Thoracic aorta (tissue), 2 donors: ENCODE measurements at places on chromosomes 5 and 9. TPM values are rescaled to one million over a fixed set of nuclear protein-coding genes. Genes with fewer than 3 reads are reported as not detected.

- H3K4me1 ChIP-seq = no peaks in the 10 kb centered on the region
- no peak overlapping the region for H3K27ac ChIP-seq
- no peak overlapping the region for H3K4me3 ChIP-seq
- no peak for DNase-seq
- no peaks in the 10 kb centered on the region for H3K36me3 ChIP-seq
- H3K27me3 ChIP-seq = no peaks in the 10 kb centered on the region
Measured at GRCh38 chr5:43335681-43336080, 22.5 kb upstream of the HMGCS1 start.

Gene TAF11L10
- total RNA-seq = not detected

DNA sequence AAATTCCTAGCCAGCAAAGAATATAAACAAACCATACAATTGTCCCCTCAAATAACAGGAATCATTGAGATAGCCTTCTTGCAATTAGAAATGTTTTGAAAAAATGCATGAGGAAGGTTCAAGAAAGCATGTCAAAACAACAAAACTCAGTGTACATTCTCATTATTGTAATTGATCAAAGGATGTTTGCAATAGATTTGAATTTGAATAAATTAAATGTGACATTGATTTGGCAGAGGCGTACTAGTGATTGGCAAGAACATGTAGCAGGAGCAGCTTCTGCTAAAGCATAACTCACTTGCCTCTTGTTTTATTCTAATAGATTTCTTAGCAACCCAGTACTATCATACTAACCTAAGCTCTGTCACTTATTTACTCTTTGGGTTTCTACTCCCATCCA is 19.9 kb downstream of the SMIM15 start:
- no peak overlapping the region for H3K27ac ChIP-seq
- H3K4me1 ChIP-seq = no peaks in the 10 kb centered on the region
- no peak overlapping the region for H3K4me3 ChIP-seq
- no peaks in the 10 kb centered on the region for H3K36me3 ChIP-seq
- H3K27me3 ChIP-seq = no peaks in the 10 kb centered on the region

Gene DBN1
- 132 TPM for total RNA-seq

Gene OR2V2
- total RNA-seq = not detected

DNA sequence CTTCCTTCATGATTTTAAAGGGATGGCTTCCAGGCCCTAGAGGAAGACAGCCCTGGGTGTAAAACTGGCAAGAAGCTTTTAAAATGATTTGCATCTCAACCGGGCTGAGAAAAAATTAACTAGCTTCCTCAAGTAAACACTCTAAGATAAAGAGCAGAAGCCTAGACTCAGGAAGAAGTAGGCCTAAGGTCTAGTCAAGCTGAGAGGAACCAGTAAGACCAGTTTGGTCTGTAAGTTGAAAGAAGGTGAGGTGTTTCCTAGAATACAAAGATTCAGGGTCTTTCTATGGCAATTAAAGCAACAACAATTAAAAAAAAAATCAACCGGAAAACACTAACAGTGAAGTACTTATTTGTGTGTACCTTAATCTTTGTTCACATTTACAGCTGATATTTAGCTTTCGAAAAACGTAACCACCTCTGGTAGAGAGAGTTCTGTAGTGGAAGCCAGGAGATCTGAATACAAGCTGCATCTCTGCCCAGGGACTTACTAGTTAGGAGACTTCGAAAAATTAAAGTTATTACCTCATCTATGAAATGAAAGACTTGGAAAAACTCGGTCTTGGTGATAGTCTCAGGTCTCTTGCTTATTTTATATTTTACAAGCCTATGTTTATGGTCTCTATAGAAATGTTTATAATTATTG is 75.7 kb downstream of the TUSC1 start:
- no peaks in the 10 kb centered on the region for H3K36me3 ChIP-seq
- no peak for DNase-seq
- no peak overlapping the region for H3K27ac ChIP-seq
- H3K27me3 ChIP-seq = no peaks in the 10 kb centered on the region
- H3K4me1 ChIP-seq = no peaks in the 10 kb centered on the region

DNA sequence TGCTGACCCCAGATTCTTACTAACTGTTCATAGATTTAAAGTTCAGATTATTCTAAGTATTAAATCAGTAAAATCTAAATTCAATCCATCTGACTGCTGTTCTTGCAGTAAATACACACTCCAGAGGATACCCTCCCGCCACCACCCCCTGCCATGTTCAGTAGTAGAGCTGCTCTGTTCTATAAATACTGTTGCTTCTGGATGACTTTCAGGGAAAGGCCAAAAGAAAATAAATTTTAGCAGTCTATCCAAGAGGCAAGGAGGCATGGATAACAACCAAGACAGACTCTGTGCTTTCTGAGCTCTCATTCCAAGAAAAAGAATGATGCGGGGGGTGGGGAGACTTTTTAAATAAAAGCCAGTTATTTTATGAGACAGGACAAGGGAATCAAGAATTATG is 115.1 kb downstream of the ADAMTS6 start:
- peak overlapping the region; percentile 52 for H3K27ac ChIP-seq
- DNase-seq = no peak
- peaks cover 30% of the 10 kb centered on the region for H3K4me1 ChIP-seq
- no peaks in the 10 kb centered on the region for H3K36me3 ChIP-seq

Gene ADAMTSL1
- total RNA-seq = 61.4 TPM

Gene GOLM1
- 20.4 TPM for total RNA-seq

Gene CDKN2A
- total RNA-seq = 10.3 TPM

GRCh38 chr9:135887021-135887507 is 20.3 kb downstream of the CAMSAP1 start:
- DNase-seq = peak; percentile 35
- H3K4me3 ChIP-seq = peak overlapping the region; percentile 20
- H3K27me3 ChIP-seq = no peaks in the 10 kb centered on the region
- peak overlapping the region; percentile 7 for H3K27ac ChIP-seq
- H3K36me3 ChIP-seq = no peaks in the 10 kb centered on the region
- peaks cover 16% of the 10 kb centered on the region for H3K4me1 ChIP-seq

Gene C5orf58
- total RNA-seq = not detected

GRCh38 chr9:124764774-124765438 is 6.2 kb downstream of the NR6A1 start:
- H3K4me3 ChIP-seq = no peak overlapping the region
- peaks cover 22% of the 10 kb centered on the region for H3K27me3 ChIP-seq
- no peaks in the 10 kb centered on the region for H3K36me3 ChIP-seq
- DNase-seq = no peak

Gene IL7R
- total RNA-seq = 12.7 TPM

GRCh38 chr9:127422133-127422782 is 1.9 kb upstream of the ZNF79 start:
- DNase-seq = no peak
- no peaks in the 10 kb centered on the region for H3K27me3 ChIP-seq
- no peaks in the 10 kb centered on the region for H3K36me3 ChIP-seq
- H3K4me3 ChIP-seq = no peak overlapping the region
- H3K27ac ChIP-seq = no peak overlapping the region

DNA sequence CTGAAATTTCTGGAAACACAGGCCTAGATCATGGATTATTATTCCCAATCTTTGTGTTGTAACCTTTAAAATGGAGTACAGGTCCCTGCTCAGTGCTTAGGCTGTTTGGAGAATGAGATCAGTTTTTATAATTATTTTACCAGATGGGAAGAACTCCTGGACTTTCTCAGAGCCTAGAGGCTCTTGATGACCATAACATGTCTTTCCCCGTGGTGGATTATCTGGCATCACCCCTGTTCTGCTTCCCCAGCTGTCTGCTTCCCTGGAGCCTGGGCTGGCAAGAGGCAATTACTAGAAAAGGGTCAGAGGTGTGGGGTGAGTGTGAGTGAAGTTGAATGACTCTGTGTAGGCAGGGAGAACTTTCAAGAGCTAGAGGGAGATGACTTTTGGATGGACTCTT is 143.0 kb downstream of the CARTPT start:
- DNase-seq = no peak
- peaks cover 13% of the 10 kb centered on the region for H3K4me1 ChIP-seq
- no peak overlapping the region for H3K4me3 ChIP-seq
- no peak overlapping the region for H3K27ac ChIP-seq

DNA sequence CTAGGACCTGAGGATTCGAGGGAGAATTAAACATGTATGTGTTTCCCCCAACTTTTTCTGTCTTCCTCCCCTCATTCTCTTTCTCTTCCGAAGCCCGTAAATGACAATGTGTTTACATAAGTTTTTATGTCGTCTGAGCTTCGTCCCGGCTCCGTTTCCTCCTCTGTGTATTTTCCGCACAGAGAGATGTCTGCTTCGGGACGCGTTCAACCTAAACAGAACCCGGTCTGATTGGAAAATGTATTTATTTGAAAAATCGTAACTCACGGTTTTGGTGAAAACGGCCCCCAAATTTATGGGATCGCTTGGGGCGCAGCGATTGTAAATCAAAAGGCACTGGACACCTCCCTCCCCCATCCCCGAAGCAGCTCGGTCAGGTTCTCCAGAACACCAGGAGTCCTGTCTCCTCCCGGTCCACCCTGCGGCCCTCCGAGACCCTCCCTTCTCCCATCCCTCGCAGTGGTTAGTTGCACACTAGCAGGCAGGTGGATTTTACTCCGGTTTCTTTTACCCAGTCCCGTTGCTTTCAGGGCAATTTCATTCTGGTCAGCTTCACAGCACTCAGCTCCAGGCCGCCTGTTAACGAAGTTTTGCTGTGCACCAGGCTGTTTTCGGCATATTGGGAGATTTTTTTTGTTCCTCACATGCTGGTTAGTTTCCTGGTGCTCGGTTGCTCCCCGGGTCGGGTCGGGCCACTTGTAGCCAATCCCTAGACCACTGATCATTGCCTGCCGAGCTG is 5.8 kb upstream of the HAND1 start:
- peaks cover 1% of the 10 kb centered on the region for H3K4me1 ChIP-seq
- no peak overlapping the region for H3K27ac ChIP-seq
- H3K4me3 ChIP-seq = no peak overlapping the region
- no peak for DNase-seq
- peaks cover 73% of the 10 kb centered on the region for H3K27me3 ChIP-seq

- no peaks in the 10 kb centered on the region for H3K27me3 ChIP-seq
- no peaks in the 10 kb centered on the region for H3K4me1 ChIP-seq
- H3K4me3 ChIP-seq = no peak overlapping the region
- DNase-seq = no peak
- no peaks in the 10 kb centered on the region for H3K36me3 ChIP-seq
Measured at GRCh38 chr5:165627548-165628170, 2122.2 kb downstream of the MAT2B start.

Gene ASS1
- total RNA-seq = 65.4 TPM

Gene SWI5
- total RNA-seq = 12.0 TPM

- H3K36me3 ChIP-seq = no peaks in the 10 kb centered on the region
- no peaks in the 10 kb centered on the region for H3K4me1 ChIP-seq
- no peak for DNase-seq
- H3K27ac ChIP-seq = no peak overlapping the region
- no peak overlapping the region for H3K4me3 ChIP-seq
- no peaks in the 10 kb centered on the region for H3K27me3 ChIP-seq
Measured at GRCh38 chr5:113038714-113039113, 62.1 kb downstream of the DCP2 start.

Gene SLC1A1
- total RNA-seq = 7.3 TPM

Gene CSF1R
- total RNA-seq = 98.6 TPM

DNA sequence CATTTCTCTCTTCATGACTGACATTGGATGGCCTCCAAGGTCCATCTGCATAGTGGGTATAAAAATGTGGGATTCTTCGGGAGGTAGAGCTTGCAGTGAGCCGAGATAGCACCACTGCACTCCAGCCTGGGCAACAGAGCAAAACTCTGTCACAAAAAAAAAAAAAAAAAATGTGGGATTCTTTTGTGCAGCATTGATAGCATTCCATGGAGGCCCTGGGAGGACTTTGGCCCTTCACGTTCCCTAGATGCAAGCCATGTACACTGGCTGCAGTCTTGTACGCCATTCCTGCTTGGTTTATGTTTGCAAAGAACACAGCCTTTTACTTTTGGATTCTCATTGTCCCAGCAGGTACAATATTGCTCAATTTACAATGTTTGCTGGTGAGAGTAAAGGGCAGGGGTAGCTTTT is 157.8 kb downstream of the SLCO4C1 start:
- H3K27me3 ChIP-seq = no peaks in the 10 kb centered on the region
- DNase-seq = no peak
- H3K4me3 ChIP-seq = no peak overlapping the region
- H3K4me1 ChIP-seq = no peaks in the 10 kb centered on the region
- no peak overlapping the region for H3K27ac ChIP-seq

Gene LRRC14B
- not detected for total RNA-seq

Gene OR1Q1
- not detected for total RNA-seq

GRCh38 chr9:137423514-137424291 is 510 bp downstream of the NOXA1 start:
- DNase-seq = no peak
- H3K36me3 ChIP-seq = no peaks in the 10 kb centered on the region
- peak overlapping the region; percentile 96 for H3K4me3 ChIP-seq
- H3K4me1 ChIP-seq = peaks cover 21% of the 10 kb centered on the region

DNA sequence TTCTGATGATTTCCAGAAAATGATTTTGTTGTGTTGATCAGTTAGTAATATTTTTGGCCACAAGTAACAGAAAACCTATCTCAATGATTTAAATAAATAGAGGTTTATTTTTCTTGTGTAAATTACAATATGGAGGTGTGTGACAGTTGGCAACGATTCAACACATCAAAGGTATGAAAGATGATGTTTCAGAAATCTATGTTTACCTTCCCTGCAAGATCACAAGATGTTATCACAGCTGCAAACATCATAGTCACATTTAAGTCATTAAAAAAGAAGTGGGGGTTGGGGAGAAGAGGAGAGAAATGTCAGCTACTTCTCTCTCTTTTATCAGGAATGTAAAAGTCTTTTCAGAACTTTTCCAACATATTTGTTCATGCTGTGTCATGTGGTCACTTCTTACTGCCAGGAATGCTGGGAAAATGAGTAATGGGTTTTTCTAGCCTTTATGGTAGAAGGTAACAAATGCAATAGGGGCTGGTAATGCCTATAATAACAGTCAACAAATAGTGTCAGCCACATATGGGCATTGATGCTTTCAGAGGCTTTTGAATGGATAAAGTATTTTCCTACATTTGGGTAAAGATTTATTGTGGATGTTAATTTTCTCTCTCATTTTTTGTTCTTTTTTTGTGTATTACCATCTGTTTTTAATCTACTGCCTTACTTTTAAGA is 742.7 kb downstream of the TLE1 start:
- DNase-seq = no peak
- no peak overlapping the region for H3K4me3 ChIP-seq
- H3K27ac ChIP-seq = no peak overlapping the region
- H3K4me1 ChIP-seq = peaks cover 6% of the 10 kb centered on the region
- H3K36me3 ChIP-seq = no peaks in the 10 kb centered on the region
- H3K27me3 ChIP-seq = no peaks in the 10 kb centered on the region

Gene TBC1D13
- total RNA-seq = 15.6 TPM
